ENCODE measurements at places on chromosomes 7 and 10.

- no peak for DNase-seq
Measured at GRCh38 chr7:12161146-12161545, 49.9 kb upstream of the TMEM106B start.

- DNase-seq = no peak
Measured at GRCh38 chr10:85612378-85612775, 754.2 kb downstream of the GRID1 start.

- no peak for DNase-seq
Measured at GRCh38 chr10:14311206-14311957, 19.3 kb downstream of the FRMD4A start.

DNA sequence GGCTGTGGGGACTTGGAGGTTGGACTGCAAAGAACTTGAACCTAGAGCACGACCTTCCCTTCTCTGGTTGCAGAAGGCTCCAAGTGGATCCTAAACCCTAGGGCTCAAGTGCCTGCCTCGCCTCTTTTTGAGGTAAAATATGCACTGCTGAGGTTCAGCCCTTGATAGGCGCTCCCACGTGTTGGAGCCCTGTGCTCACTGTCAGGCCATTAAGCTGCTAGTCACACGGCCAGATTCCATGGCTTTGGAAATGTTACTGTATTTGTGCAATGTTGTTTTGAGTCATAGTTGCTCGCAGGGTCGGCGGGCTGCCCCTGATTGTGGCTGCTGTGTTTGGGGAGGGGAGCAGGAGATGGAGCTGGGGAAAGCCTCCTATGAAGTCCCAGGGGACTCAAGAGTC, 39.8 kb upstream of the PCBD1 start:
- no peak for DNase-seq

- DNase-seq = no peak
Measured at GRCh38 chr7:102413091-102413490, 16.9 kb downstream of the PRKRIP1 start.
